Cardiac septum (tissue), 1 donor: ENCODE measurements at places on chromosomes 7 and 10.

GRCh38 chr10:132142396-132143161 is 44.2 kb upstream of the DPYSL4 start:
- DNase-seq = peak; percentile 74

GRCh38 chr10:73920089-73920488 is 9.2 kb downstream of the PLAU start:
- no peak for DNase-seq

GRCh38 chr10:121722665-121723064 is 124.4 kb upstream of the FGFR2 start:
- no peak for DNase-seq

GRCh38 chr7:128881458-128882125 is 18.9 kb downstream of the ATP6V1F start:
- no peak for DNase-seq
